ENCODE measurements at places on chromosomes 7 and 10.

- no peak for DNase-seq
Observed at GRCh38 chr10:102322914-102323313, 72.6 kb upstream of the NFKB2 start.

- DNase-seq, result no peak
Observed at GRCh38 chr10:98096731-98097130, 37.7 kb upstream of the R3HCC1L start.

DNA sequence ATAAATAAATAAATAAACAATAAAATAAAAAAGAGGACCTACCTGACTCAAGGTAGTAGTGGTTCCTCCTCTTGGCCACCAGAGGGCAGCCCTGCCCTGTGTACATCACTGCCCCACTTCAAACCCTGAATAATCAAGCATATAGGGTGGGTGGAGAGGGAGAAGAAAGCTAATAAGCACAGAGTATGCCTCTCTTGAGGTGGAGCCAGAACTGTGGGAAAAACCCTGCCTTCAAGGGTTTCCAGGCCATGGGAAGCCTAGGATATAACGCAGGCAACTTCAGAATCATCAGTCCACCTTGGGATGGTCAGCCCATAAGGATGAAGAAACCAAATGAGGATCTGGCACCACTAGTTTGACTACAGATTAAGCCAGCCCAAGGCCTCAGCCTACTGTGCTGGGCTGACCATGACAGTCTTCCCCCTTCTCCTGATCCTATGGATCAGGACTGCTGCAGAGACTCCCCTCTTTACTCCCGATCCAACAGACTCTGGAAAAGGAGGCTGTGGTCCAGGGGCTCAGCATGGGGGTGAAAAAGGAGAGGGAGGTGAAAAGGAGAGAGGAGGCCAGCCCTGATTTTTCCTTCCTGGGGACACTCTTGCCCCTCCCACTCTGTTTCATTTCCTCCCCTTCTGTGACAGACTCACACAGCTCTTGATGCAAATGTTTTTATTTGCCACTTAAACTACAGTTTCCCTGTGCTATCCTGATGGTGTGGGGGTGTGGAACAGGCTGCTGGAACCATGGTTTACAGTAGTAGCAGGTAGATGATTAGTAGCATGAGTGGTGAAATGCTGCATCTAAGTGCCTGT is 10.1 kb downstream of the AVPI1 start:
- DNase-seq, result peak; percentile 55

- DNase-seq, result no peak
Observed at GRCh38 chr7:17315974-17316373, 17.5 kb downstream of the AHR start.

GRCh38 chr10:33215154-33215553 is 119.3 kb downstream of the NRP1 start:
- DNase-seq, result no peak

DNA sequence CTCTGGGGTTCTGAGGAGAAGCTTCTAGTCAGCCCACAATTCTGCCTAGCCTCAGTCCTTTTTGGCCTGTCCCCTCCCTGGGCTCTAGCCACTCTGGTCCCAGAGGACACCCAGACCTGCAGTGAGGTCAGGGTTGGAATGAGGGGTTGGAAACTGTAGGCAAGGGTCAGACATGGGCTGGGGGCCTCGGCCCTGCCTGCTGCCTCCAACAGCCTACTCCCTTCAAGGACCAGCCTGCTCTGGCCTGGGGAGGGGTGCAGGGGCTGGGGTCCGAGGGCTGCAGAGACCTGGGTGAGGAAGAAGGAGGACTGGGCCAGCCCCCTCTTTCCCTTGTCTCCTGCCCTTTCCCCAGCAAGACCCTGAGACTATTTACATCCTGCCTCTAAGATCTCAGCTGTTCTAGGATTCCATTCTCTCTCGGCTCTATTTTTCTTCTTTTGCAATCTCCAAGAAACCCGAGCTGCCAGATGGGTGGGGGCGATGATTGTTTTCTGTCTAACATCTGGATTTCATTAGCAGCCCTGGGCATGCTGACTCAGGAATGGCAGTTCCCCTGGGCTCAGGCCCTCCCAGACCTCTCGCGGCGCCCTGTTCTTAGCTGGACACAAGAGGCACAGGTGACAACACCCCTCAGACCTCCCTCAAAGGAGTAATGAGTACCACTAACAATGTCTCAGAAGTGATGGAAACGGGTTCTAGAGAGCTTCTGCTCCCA is 23.1 kb downstream of the ZCCHC24 start:
- DNase-seq, result no peak

DNA sequence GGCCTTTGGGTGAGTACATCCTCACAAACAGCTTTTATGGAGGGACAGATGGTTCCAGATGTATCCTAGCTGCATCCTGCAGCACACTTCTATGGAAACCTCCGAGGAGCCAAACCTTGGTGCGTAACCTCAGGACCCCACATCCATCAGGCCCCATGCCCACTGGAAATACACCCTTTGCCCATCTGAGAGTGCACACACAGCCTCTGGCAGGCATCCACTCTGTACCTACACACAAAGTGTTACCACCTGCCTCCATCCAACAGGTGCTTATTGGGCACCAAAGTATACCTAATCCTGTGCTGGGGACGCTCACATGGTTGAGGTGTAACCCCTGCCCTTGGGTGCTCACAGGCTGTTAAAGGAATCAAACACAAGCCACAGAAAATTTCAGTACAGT is 117.9 kb downstream of the ADCY1 start:
- DNase-seq, result no peak

GRCh38 chr7:151063212-151063561 is 3.8 kb downstream of the SLC4A2 start:
- DNase-seq, result no peak

GRCh38 chr10:133401981-133402725 is 8.2 kb downstream of the MTG1 start:
- DNase-seq, result no peak

GRCh38 chr7:41970941-41971340 is 266.1 kb downstream of the GLI3 start:
- DNase-seq, result no peak

- DNase-seq, result peak; percentile 70
Observed at GRCh38 chr10:100744136-100744986, 1.0 kb upstream of the PAX2 start.

- no peak for DNase-seq
Observed at GRCh38 chr7:101258243-101258731, 13.4 kb upstream of the FIS1 start.

GRCh38 chr10:48535416-48536155 is 69.3 kb downstream of the ARHGAP22 start:
- no peak for DNase-seq

DNA sequence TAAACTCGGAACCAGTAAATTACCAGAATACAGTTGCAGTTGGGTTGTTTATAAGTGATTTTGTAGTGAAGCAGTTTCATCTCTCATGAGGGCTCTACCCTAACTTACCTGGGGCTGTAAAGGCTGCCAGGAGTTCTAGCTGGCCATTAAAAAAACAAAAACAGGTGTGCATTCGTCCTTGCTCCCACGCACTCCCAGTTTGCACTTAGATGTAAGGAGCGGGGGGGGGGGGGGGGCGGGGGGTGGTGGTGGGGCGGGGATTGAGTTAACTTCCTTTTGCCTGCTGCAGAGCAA is 2.3 kb upstream of the PFKFB3 start:
- DNase-seq, result no peak

DNA sequence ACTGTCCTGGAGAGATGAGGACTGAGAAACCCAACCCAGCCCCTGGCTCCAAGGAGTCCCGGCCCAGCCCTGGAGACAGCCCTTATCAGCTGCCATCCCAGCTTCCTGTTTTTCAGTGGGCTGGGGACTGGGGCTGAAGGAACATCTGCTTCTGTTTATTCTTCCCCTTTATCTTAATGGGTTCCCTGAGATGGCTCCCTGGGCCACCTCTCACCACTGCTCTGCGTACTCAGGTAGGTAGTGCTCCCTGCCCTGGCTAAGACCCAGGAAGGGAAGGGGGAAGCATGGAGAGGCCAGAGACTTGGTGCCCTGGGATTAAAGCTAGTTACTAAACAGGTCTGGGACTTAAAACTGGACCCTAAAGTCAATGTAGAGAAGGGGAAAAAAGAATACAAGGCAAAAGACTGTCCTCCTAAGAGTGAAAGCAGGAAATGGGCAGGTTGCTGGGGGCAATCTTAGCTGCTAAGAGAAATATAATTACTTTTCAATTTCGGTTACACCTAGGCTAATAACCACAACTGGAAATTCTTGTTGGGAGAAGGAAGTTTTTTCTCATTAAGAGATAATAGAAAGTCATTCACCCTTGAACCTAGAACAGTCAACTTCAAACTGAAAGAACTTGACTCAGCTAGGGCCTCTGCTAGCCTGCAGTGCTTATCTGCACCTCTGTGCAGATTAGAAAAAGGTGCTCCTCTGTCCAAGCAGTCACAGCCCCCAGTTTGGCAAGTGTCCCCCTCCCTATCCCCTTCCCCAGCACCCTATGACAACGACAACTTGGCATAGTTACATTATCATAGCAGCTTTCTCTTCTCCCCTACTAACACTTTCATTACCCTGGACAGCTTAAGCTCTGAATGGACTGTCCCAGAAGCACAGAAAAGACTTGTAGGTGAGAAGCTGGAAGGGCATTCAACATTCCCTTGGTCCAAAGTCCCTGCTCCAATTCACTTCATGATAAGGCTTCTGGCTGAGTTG is 65.6 kb upstream of the KDM7A start:
- no peak for DNase-seq

GRCh38 chr10:33274096-33274785 is 60.2 kb downstream of the NRP1 start:
- DNase-seq, result peak; percentile 51

GRCh38 chr10:129405389-129405788 is 61.7 kb upstream of the MGMT start:
- no peak for DNase-seq

DNA sequence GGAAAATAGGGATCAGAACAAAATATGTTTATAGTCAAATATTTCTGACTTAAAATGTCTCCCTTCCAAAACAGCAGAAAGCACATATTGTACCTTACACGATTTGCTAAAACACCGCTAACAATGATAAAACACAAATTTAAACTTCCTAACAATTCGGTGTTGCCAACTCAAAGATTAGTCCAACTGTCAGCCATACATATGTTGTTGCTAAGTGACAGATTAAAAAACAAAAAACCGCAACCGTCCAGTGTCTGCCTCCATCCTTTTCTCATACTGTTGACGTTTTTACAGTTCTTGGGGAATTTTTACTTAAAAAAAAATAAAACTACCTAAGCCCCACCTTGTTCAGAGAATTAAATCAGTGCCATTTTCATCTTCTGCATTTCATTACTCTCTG is 118.0 kb downstream of the RAB11FIP2 start:
- DNase-seq, result no peak

GRCh38 chr7:47371317-47371716 is 210.6 kb downstream of the TNS3 start:
- no peak for DNase-seq

GRCh38 chr10:110681023-110681681 is 37.0 kb downstream of the RBM20 start:
- DNase-seq, result peak; percentile 61

GRCh38 chr7:115038158-115038557 is 116.3 kb downstream of the MDFIC start:
- no peak for DNase-seq

DNA sequence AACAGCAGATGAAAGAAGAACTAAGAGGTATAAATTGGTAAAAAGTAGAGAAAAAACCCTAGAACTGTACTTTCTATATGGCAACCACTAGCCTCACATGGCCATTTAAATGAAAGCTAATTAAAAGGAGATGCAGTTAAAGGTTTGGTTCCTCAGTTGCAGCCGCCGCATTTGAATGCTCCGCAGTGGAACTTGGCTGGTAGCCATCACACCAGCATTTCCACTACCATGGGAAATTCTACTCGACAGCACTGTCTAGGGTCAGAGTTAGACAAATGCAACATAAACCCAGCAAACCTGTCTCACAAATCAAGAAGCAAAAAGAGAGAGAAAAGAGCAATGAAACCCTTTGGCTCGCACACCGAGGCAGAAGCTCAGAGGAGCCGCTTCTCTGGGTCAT is 29.7 kb downstream of the VIPR2 start:
- no peak for DNase-seq

DNA sequence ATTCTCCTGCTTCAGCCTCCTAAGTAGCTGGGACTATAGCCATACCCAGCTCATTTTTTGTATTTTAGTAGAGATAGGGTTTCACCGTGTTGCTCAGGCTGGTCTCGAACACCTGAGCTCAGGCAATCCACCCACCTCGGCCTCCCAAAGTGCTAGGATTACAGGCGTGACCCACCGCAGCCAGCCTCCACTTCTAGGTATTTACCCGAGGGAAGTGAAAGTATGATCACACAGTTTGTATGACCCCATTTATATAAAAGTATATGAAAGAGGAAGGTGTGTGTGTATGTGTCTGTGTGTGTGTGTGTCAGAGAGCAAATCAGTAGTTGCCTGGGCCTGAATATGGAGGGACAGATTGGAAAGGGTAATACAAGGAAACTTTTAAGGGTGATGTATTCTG is 2.0 kb upstream of the PURB start:
- no peak for DNase-seq

GRCh38 chr10:60425392-60426110 is 35.9 kb upstream of the ANK3 start:
- no peak for DNase-seq

DNA sequence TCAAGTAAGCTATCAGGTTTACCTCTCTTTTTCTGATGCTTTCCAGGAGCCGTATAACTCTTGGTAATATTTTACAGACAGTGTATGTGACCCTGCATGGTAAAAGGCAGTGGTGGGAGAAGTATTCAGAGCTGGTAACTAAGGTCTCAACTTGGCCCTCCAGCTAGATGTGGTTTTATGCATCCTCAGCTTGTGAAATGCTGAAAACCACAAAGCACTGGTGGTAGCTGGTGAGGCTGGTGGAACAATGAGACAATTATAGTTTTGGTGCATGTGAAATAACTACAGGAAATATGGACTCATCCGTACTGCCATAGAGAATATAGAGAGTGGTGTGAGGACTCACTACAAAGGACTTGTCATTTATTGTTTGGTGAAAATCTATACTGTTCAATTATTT is 383.0 kb upstream of the PCDH15 start:
- peak; percentile 39 for DNase-seq

- peak; percentile 54 for DNase-seq
Observed at GRCh38 chr7:128322040-128322643, 21.6 kb downstream of the RBM28 start.

DNA sequence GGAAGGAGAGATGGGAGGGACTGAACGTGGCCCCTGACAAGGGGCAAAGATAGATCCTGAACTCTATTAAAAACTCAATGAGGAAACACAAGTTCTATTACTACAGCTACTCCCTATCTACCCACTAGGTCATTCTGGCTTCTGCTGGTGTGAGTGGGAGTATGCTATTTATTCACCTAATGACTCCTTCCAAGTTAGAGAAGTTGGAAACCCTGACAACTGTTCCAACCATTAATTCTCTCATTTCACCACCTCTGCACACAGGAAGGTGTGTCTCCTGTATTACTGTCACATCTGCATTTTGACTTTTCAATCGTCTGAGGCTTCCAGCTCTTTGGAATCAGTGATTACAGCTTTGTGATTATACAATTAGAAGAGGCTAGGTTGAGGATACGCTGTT is 169.4 kb upstream of the ADO start:
- DNase-seq, result no peak

DNA sequence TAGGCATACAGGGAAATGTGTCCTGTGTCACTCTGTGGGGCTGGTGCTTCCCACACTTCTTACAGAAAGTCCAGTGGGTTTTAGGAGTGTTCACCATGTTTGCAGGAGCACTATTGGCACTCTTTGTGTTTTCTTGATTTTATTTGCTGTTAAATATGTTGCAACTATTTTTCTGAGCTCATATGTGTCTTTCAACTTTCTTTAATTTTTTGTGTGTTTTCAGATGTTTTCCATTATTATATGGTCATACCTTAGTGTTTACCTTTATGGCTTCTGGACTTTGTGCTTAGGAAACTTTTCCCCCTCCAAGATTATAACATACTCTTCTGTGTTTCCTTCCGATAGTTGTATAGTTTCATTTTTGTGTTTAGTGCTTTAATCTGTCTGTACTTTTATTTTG is 20.8 kb upstream of the NUDCD3 start:
- no peak for DNase-seq

Data from ACHN (cell line).